ENCODE measurements at places on chromosomes 5 and 9.

DNA sequence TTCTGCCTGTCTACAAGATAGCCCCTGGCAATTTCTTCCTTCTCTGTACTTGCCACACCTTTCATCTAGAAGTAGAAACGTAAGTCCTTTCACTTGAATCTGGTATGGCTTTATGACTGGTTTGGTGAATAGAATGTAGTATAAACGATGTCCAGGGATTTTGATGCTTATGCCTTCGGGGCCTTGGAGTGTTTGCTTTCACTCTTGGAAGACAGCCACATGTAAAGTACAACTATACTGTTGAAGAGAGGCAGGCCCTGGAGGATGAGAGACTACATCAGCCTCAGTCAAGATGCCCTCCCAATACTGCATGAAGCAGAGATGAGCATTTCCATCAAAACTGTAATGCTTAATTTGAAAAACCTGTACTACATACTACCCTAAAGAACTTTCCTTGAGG is 553.8 kb upstream of the C9orf72 start:
- no peak for DNase-seq

- DNase-seq: no peak
Observed at GRCh38 chr5:135241536-135241935, 157.5 kb downstream of the MACROH2A1 start.

- DNase-seq: no peak
Observed at GRCh38 chr5:91500758-91501157, 117.6 kb upstream of the ARRDC3 start.

GRCh38 chr5:157172403-157172802 is 6.3 kb upstream of the GARIN3 start:
- DNase-seq: no peak

- no peak for DNase-seq
Observed at GRCh38 chr9:87445646-87446045, 52.0 kb upstream of the DAPK1 start.

DNA sequence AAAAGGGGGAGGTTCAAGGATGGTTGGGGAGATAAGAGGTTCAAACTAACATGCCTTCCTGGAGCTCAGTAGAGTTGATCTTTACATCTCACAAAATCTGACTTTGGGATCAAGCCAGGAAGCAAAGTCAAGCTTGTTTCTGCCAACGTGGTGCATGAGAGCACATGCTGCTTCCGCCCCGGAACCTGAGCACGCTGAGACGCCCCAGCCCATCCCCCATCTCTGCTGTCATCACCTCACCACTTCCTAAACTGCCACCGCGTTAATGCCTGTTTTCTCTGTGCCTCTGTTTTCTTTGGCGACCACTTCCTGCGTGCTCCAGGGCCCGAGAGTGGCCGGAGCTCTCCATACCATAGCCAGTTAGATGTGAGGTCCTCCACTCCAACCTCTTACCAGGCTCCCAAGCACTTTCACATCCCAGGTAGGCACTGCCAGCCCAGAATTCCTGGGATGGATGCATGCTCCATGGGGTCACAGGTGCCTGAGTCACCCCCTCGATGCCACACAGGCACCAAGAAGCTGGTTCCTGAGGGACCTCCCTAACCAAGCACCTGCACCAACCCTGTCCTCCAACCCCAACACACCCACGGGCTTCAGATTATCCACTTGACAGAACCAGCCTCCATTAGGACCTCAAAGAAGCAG is 31.2 kb upstream of the AFAP1L1 start:
- DNase-seq: no peak

GRCh38 chr9:83430681-83431080 is 107.5 kb downstream of the FRMD3 start:
- DNase-seq: no peak

GRCh38 chr5:119028575-119028974 is 40.2 kb upstream of the DTWD2 start:
- no peak for DNase-seq

DNA sequence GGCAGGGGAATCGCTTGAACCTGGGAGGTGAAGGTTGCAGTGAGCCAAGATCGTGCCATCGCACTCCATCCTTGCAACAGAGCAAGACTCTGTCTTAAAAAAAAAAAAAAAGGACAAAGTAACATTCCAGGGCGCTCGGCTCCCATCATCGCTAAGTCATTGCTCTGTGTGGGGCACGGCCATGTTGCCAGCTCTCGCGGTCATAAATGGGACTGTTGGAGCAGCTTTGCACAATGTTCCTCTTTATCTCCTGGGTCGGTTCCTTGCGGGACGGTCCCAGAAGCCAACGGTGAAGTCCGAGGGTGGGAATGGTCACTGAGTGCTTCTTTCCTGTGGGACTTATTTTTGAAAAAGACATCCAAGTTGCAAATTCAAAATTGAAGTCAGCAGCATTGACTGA is 65.5 kb downstream of the HMCN2 start:
- no peak for DNase-seq
